ENCODE measurements at places on chromosomes 4 and X.

GRCh38 chrX:70453024-70453618 lies 8.5 kb downstream of the DLG3 start:
- peak overlapping the region; percentile 92 for H3K4me3 ChIP-seq
- H3K4me1 ChIP-seq, result peaks cover 41% of the 10 kb centered on the region
- DNase-seq, result no peak
- peaks cover 3% of the 10 kb centered on the region for H3K36me3 ChIP-seq

DNA sequence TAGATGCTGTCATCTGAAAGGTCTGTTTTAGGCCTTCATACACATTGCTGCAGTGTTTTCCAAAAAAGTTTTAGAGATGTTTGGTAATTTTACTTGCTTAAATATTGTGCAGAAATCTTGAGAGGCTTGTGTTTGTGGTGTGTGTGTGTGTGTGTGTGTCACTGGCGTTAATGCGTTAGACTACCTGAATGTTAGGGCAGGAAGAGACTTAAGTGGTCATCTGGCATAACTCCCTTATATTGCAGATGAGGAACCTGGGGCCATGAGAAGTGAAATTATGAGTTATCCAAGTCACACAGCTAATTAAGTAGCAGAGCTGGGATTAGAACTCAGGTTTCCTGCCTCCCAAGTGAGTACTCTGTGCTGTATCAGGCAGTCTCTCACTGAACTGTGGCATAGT lies 1.4 kb downstream of the LSM6 start:
- H3K27ac ChIP-seq, result peak overlapping the region; percentile 94
- H3K36me3 ChIP-seq, result peaks cover 16% of the 10 kb centered on the region
- DNase-seq, result no peak
- no peaks in the 10 kb centered on the region for H3K27me3 ChIP-seq
- peaks cover 43% of the 10 kb centered on the region for H3K4me1 ChIP-seq
- H3K4me3 ChIP-seq, result peak overlapping the region; percentile 76

DNA sequence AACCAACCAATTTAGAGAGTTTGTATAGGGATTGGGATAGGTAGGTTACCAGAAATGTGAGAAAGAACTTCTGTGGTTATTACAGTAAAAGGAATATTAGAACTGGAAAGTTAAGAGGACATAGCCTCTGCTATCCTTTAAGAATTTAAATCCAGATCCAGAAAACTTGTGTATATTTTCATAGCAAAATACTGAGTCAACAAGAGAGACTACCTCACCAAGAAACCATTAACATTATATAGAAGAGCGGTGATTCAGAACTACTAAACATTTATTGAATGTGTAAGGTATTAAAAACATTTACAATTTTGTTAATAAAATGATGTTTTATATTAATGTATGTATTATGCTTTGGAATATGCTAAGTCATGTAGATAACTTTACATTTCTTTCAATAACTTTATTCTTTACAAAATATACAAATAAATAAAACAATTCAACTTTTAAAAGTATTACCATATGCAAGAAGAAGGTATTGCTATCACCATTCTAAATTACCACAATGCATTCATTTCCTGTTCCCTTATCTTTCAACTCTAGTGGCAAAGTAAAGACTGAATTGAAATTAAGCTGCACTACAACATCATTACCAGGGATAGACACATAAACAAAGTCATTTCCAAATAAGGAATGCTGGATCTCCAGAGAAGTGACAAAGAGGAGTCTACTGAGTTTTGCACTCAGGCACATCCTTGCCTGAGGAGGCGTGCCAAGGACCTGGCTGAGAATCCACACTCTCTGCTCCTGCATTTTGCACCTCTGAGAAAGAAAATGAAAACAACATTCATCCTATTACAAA lies 6.1 kb upstream of the BDH2 start:
- H3K4me1 ChIP-seq, result peaks cover 2% of the 10 kb centered on the region
- DNase-seq, result no peak
- H3K4me3 ChIP-seq, result no peak overlapping the region
- H3K27me3 ChIP-seq, result no peaks in the 10 kb centered on the region
- H3K36me3 ChIP-seq, result peaks cover 3% of the 10 kb centered on the region

DNA sequence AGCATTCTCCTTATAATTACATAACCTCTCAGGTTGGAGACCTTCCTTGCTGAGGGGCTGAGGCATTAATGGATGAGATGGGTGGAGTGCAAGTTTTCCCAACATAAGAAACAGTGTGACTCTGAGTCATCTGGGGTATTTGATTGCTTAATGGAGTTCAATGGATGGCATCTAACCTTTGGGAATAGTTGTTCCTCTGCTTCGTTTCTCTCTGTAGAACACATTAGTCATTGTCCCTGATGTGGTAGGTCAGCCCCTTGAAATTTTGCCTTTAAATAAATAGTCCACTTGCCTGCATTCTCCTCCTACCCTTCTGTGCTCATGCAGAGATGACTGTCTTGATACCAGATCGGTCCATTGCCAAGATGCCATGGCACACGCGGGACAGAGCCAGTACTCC lies 38.6 kb downstream of the SLITRK2 start:
- DNase-seq, result no peak
- no peaks in the 10 kb centered on the region for H3K27me3 ChIP-seq
- no peak overlapping the region for H3K4me3 ChIP-seq
- no peak overlapping the region for H3K27ac ChIP-seq

DNA sequence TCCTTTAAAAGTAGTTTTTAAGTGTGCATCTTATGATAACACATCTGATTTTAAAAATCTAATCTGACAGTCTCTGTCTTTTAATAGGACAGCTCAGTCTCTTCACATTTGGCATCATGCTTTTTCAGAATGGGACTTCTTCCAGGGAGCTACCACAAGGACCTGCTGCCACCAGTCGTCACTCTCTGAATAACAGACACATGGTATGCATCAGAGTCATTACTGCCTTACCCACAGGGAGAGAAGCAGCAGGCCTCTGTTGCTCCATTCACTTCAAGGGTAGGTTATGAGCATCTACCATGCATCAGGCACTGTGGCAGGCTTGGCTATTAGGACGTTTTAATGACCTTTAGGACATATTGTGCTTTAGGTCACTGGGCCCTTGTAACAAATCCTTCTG lies 50.0 kb upstream of the AFAP1 start:
- no peak for DNase-seq
- H3K27me3 ChIP-seq, result peaks cover 9% of the 10 kb centered on the region
- no peaks in the 10 kb centered on the region for H3K36me3 ChIP-seq
- H3K4me1 ChIP-seq, result peaks cover 6% of the 10 kb centered on the region
- H3K27ac ChIP-seq, result no peak overlapping the region
- H3K4me3 ChIP-seq, result no peak overlapping the region

- H3K4me1 ChIP-seq, result peaks cover 4% of the 10 kb centered on the region
- peaks cover 5% of the 10 kb centered on the region for H3K27me3 ChIP-seq
- DNase-seq, result no peak
- no peak overlapping the region for H3K4me3 ChIP-seq
- H3K36me3 ChIP-seq, result no peaks in the 10 kb centered on the region
- no peak overlapping the region for H3K27ac ChIP-seq
Observed at GRCh38 chrX:2969021-2969420, 37.3 kb upstream of the ARSH start.

DNA sequence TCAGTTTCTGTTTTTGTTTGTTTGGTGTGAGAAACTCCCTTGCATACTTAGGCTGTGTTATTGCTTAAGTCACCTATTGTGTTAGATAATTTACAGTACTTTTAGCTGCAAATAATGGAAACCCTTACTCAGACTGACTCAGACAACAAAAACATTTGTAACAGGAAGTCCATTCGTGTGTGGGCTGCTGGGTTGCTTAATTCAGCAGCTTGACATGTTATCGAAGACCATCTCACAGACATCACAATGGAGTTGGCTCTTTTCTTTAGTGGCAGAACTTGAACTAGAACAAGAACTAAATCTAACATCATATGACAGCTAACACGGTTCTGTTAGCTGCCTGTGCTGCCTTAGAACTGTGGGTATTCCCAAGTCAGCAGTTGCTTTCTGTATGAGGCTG lies 9.9 kb upstream of the GABRE start:
- H3K4me3 ChIP-seq, result no peak overlapping the region
- H3K27me3 ChIP-seq, result no peaks in the 10 kb centered on the region
- no peaks in the 10 kb centered on the region for H3K36me3 ChIP-seq
- H3K27ac ChIP-seq, result no peak overlapping the region
- DNase-seq, result no peak

DNA sequence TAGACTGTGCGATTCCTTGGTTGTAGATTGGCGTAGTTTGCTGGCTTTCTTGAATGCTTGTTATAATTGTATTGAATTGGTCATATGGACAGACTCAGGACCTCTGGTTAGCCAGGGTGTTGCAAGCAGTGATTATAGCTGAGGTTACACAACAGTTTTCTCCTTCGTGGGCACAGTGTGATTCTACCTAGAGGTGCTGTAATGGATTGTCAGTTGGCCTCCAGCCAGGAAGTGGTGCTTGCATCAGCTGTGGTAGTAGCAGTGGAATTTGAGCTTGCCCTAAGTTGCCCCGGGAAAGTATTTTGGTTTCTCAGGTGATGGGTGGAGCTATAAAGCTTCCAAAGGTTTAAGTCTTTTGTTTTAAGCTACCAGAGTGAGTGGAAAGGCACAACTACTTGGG lies 23.1 kb upstream of the GABRG1 start:
- no peaks in the 10 kb centered on the region for H3K27me3 ChIP-seq
- no peaks in the 10 kb centered on the region for H3K36me3 ChIP-seq
- no peaks in the 10 kb centered on the region for H3K4me1 ChIP-seq
- no peak overlapping the region for H3K4me3 ChIP-seq
- H3K27ac ChIP-seq, result no peak overlapping the region
- DNase-seq, result no peak

- DNase-seq, result no peak
- H3K27ac ChIP-seq, result no peak overlapping the region
- no peaks in the 10 kb centered on the region for H3K4me1 ChIP-seq
- no peak overlapping the region for H3K4me3 ChIP-seq
- no peaks in the 10 kb centered on the region for H3K27me3 ChIP-seq
Observed at GRCh38 chr4:85268961-85269360, 206.0 kb upstream of the ARHGAP24 start.

DNA sequence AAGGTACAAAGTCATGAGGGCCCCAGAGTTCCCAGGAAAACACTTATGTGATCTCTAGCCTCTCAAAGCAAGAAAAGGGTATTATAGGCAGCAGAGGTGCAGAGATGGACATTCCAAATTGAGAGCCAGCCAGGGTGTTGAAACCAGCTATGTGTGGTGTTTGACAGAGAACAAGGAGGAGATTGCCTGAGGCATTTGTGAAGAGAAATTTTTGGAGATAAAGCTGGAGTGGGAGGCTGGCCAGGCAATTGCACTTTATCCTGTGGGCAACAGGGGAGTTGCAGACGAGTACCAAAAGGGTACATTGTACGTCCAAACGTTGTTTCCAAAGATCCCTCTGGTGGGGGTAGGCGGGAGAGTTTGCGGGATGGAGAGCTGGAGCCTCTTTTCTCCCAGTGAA lies 2.5 kb upstream of the GABRE start:
- H3K27ac ChIP-seq, result no peak overlapping the region
- no peaks in the 10 kb centered on the region for H3K4me1 ChIP-seq
- H3K4me3 ChIP-seq, result no peak overlapping the region
- no peaks in the 10 kb centered on the region for H3K36me3 ChIP-seq
- DNase-seq, result no peak
- H3K27me3 ChIP-seq, result peaks cover 10% of the 10 kb centered on the region

- no peak overlapping the region for H3K4me3 ChIP-seq
- no peak for DNase-seq
- peaks cover 22% of the 10 kb centered on the region for H3K27me3 ChIP-seq
- H3K4me1 ChIP-seq, result no peaks in the 10 kb centered on the region
Observed at GRCh38 chrX:16125520-16126149, 2.3 kb downstream of the GRPR start.

- H3K36me3 ChIP-seq, result no peaks in the 10 kb centered on the region
- H3K4me3 ChIP-seq, result no peak overlapping the region
- H3K27ac ChIP-seq, result no peak overlapping the region
- H3K4me1 ChIP-seq, result peaks cover 2% of the 10 kb centered on the region
Observed at GRCh38 chr4:7124689-7125442, 57.0 kb upstream of the GRPEL1 start.

DNA sequence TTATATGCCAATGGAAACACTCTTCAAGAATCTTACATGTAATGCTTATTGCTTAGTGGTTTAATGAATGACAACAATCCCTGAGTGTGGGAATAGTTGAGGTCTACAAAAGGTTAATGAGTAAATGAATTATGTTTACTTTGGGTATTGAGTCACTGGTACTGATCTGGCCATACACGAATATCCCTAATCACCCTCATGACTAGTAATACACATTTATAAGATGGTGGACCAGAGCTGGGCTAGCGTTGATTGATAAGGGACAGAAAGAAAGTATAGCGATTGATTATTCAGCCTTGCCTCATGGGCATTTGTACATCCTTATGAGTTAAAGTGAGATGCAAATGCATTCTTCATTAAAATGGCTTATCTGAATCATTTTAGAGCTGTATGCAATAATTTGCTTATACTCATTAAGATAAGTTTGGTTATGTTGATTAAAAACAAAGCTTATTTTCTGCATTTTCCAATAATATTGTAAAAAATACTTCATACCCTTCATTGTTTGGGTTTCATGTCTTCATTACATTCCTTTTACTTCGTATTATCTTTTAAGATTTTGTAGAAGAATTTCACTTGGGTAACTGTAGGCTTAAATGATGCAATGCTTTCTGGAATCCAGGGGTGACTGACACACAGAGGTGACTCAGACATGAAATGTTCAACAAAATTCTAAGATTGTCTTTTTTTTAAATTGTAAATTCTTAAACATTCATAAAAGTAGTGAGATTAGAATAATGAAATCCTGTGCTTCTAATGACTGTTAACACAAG lies 47.4 kb downstream of the FGF2 start:
- no peak overlapping the region for H3K4me3 ChIP-seq
- DNase-seq, result no peak
- H3K27me3 ChIP-seq, result peaks cover 48% of the 10 kb centered on the region
- H3K4me1 ChIP-seq, result no peaks in the 10 kb centered on the region
- H3K36me3 ChIP-seq, result no peaks in the 10 kb centered on the region
- H3K27ac ChIP-seq, result no peak overlapping the region

- H3K36me3 ChIP-seq, result peaks cover 7% of the 10 kb centered on the region
- H3K4me3 ChIP-seq, result peak overlapping the region; percentile 89
- H3K27ac ChIP-seq, result no peak overlapping the region
- DNase-seq, result no peak
- peaks cover 19% of the 10 kb centered on the region for H3K4me1 ChIP-seq
- peaks cover 66% of the 10 kb centered on the region for H3K27me3 ChIP-seq
Observed at GRCh38 chr4:108166038-108166437, 2.7 kb downstream of the LEF1 start.

- no peak overlapping the region for H3K4me3 ChIP-seq
- no peaks in the 10 kb centered on the region for H3K36me3 ChIP-seq
- DNase-seq, result no peak
Observed at GRCh38 chr4:186669159-186669731, 54.4 kb downstream of the FAT1 start.

GRCh38 chr4:2125023-2125422 lies 65.9 kb downstream of the NAT8L start:
- H3K36me3 ChIP-seq, result no peaks in the 10 kb centered on the region
- no peaks in the 10 kb centered on the region for H3K27me3 ChIP-seq
- no peak for DNase-seq
- H3K4me3 ChIP-seq, result no peak overlapping the region
- H3K4me1 ChIP-seq, result no peaks in the 10 kb centered on the region
- H3K27ac ChIP-seq, result no peak overlapping the region

DNA sequence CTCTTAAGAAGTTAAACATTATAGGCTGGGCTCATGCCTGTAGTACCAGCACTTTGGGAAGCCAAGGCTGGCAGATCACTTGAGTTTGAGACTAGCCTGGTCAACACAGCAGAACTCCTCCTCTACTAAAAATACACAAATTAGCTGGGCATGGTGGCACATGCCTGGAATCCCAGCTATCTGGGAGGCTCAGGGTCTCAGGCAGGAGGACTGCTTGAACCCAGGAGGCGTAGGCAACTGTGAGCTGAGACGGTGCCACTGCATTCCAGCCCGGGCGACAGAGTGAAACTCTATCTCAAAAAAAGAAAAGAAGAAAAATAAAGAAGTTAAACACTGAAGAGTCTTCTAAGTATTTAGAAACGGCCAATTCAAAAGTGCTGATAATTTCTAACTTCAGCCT lies 164.3 kb upstream of the GALNTL6 start:
- no peak overlapping the region for H3K27ac ChIP-seq
- DNase-seq, result no peak
- H3K4me1 ChIP-seq, result no peaks in the 10 kb centered on the region
- no peaks in the 10 kb centered on the region for H3K27me3 ChIP-seq
- H3K4me3 ChIP-seq, result no peak overlapping the region
